Effector memory CD8-positive, alpha-beta T cell (primary cell): ENCODE measurements at places on chromosomes 4 and X.

DNA sequence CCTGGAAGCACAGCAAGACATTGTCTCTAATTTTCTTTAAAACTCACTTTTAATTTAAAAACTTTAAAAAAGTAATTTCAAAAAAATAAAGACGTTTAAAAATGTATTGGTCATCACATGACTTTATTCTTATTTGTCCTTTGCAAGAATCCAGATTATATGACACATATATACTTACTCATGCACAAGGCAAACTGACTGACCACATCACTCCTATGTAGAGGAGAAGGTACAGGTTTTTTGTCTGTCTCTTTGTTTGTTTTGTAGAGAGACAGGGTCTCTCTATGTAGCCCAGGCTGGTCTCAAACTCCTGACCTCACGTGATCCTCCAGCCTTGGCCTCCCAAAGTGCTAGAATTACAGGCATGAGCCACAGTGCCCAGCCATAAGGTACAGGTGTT is 28.6 kb downstream of the MAML3 start:
- no peak for DNase-seq
- no peaks in the 10 kb centered on the region for H3K36me3 ChIP-seq
- no peak overlapping the region for H3K27ac ChIP-seq
- peaks cover 28% of the 10 kb centered on the region for H3K27me3 ChIP-seq
- H3K4me1 ChIP-seq: no peaks in the 10 kb centered on the region

DNA sequence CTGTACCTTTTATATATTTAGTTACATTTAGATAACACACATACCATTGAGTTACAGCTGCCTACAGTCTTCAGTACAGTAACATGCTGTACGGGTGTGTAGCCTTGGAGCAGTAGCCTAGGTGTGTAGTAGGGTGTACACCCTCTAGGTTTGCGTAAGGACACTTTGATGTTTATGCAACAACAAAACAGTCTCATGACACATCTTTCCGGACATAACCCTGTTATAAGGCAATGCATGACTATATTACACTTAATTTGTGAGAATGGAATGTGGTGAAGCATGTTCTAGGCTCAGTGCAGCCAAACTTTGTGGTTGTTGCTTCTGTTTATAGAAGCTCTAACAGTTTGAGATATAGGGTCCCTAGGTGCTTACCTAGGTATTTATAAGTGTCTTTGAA is 65.4 kb downstream of the SPRY1 start:
- H3K36me3 ChIP-seq: no peaks in the 10 kb centered on the region
- H3K4me3 ChIP-seq: no peak overlapping the region
- no peak for DNase-seq
- H3K27ac ChIP-seq: no peak overlapping the region

- no peak overlapping the region for H3K27ac ChIP-seq
- no peaks in the 10 kb centered on the region for H3K36me3 ChIP-seq
- no peak for DNase-seq
- H3K27me3 ChIP-seq: no peaks in the 10 kb centered on the region
These were observed 485.1 kb downstream of the TRIML1 start for GRCh38 chr4:188624370-188624769.

DNA sequence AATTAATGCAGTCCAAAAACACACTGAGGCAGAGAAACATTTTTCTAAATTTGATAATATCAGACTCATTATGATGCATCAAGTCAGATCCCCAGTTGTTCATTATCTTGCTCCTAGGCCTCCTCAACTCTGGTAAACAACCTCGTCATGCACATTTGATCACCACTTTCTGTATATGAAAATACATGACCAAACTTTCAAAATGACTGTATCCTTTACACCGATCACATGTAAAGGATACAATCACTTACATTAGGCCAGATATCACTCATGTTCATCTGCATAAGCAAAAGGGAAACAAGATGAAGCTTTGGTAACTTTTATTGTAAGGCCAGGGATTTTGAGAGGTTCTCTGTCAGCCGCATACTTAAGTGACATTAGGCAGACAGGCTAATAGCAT is 99.4 kb upstream of the IL1RAPL1 start:
- no peaks in the 10 kb centered on the region for H3K36me3 ChIP-seq
- no peak overlapping the region for H3K27ac ChIP-seq
- no peaks in the 10 kb centered on the region for H3K4me1 ChIP-seq
- no peaks in the 10 kb centered on the region for H3K27me3 ChIP-seq
- no peak overlapping the region for H3K4me3 ChIP-seq
- DNase-seq: no peak

DNA sequence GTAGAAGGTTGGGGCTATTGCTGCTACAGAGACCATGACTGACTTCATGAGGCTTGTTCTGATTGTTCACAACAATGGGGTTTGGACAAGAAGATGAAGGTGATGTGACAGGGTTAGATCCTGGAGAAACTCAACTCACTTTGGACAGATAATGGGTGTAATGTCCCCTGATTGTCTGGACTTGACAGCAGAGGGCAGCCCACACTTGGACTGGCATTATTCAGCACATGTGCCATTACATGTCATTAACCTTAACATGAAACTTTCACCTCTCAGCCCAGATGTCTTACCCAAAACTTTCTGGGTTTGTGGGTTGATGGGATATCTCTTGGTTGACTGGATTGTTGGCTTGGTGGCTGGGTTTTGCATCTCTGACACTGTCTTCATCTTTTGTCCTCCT is 101.5 kb downstream of the MXRA5 start:
- no peaks in the 10 kb centered on the region for H3K4me1 ChIP-seq
- DNase-seq: no peak

- no peaks in the 10 kb centered on the region for H3K36me3 ChIP-seq
- H3K4me3 ChIP-seq: no peak overlapping the region
- H3K27me3 ChIP-seq: no peaks in the 10 kb centered on the region
- H3K4me1 ChIP-seq: no peaks in the 10 kb centered on the region
- DNase-seq: no peak
These were observed 2371.5 kb upstream of the TENM3 start for GRCh38 chr4:179871726-179872125.

DNA sequence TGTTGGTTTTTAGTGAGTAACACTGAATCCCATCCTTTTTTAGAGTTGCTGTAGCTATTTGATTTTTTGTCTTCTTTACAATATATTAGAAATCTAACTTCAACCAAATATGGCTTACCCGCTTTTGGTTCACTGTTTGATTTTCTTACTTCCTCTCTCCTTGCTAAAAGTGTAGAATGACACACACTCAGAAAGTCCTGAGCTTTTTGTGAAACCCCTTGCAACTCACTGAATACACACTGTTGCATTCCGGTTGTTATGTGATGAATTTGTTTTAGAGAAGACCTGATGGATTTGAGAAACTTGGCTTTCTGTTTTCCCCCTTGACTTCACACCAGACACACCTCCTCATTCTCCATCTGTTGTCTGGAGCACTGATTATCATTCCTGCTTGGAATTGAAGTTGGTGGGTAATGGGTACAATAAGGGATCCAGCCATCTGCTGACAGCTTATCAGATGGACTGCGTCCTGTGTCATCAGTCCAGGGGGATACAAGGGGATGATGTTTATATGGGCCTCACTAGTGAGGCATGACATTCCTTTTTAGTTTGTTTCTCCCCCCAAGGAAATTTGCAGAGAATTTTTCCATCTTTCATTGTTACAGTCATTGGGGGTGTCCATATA is 5.2 kb downstream of the TMEM164 start:
- no peak for DNase-seq
- peak overlapping the region; percentile 42 for H3K27ac ChIP-seq
- peaks cover 15% of the 10 kb centered on the region for H3K36me3 ChIP-seq
- peaks cover 36% of the 10 kb centered on the region for H3K4me1 ChIP-seq
- no peak overlapping the region for H3K4me3 ChIP-seq

GRCh38 chr4:190014771-190015537 is 12.1 kb downstream of the FRG2 start:
- peaks cover 8% of the 10 kb centered on the region for H3K36me3 ChIP-seq
- peak overlapping the region; percentile 75 for H3K4me3 ChIP-seq
- H3K27me3 ChIP-seq: peaks cover 80% of the 10 kb centered on the region
- H3K4me1 ChIP-seq: peaks cover 28% of the 10 kb centered on the region

- H3K36me3 ChIP-seq: no peaks in the 10 kb centered on the region
- no peak overlapping the region for H3K4me3 ChIP-seq
- H3K27me3 ChIP-seq: no peaks in the 10 kb centered on the region
- DNase-seq: no peak
These were observed 490.4 kb downstream of the CENPC start for GRCh38 chr4:67054896-67055295.

DNA sequence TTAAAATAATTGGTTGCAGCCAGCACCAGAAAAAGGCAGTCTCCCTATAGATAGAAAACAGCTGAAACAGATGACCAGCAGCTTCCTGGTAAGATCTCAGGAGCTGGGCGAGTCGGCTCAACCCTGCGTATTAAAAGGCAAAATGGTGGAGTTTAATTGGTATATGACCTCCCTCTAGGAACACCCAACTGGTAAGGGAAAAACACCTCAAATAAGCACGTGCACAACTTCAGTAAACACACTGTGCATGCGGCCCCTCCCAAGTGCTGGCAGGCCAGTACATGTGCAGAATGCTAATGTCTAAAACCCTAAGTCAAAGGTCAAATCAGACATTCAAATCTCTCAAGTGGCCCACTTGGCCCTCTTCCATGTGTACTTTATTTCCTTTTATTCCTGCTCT is 103.2 kb upstream of the PDE5A start:
- no peaks in the 10 kb centered on the region for H3K36me3 ChIP-seq
- no peak for DNase-seq
- no peaks in the 10 kb centered on the region for H3K4me1 ChIP-seq
- no peak overlapping the region for H3K4me3 ChIP-seq

DNA sequence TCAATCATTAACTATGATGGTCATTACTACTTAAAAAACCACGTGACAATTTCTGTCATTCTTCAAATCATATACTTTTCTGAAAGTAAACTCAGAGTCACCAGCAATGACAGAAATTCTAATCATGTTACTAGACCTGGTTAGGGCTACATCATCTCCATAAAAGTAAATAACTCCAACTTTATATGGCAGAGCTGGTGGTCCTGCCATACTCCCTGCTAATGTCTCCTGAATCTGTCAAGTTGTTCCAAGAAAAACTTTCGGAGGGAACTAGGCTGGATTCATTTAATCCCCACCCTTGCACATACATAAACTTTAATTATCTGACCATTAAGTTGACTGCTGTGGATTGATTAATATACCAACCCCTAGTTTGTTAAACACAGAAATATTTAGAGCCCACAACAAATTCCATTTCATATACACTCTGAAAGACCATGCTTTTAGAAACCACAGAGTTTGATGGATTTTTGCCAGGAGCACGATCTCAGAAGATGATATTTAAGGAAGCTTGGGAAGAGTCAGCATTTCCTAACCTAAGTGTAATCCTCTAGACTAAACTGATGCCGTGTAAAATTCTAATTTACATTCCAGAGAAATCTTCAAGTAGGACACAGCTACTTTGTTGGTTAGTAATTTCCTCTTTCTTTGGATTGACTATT is 577.0 kb downstream of the FAT4 start:
- no peak overlapping the region for H3K4me3 ChIP-seq
- H3K27me3 ChIP-seq: no peaks in the 10 kb centered on the region
- H3K27ac ChIP-seq: no peak overlapping the region

- no peak overlapping the region for H3K4me3 ChIP-seq
- no peaks in the 10 kb centered on the region for H3K4me1 ChIP-seq
- DNase-seq: peak; percentile 24
- no peaks in the 10 kb centered on the region for H3K36me3 ChIP-seq
- peaks cover 27% of the 10 kb centered on the region for H3K27me3 ChIP-seq
- no peak overlapping the region for H3K27ac ChIP-seq
These were observed 27.8 kb upstream of the ADH7 start for GRCh38 chr4:99462875-99463464.

DNA sequence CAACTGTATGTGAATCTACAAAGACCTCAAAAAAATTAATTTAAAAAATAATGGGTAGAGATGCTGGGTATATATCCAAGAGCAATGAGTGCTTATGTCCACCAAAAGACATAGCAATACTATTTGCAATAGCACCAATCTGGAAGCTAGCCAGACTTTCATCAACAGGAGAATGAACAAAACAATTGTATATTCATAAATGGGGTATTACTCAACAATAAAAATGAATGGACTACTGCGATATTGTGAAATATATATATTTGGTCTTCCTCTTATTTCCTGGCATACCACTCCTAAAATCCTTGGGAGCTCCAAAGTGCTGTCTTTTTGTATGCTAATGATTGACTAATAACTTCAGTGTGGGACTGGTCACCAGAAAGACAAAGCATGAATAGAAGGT is 77.5 kb downstream of the MSN start:
- H3K4me3 ChIP-seq: no peak overlapping the region
- peaks cover 38% of the 10 kb centered on the region for H3K36me3 ChIP-seq
- H3K27me3 ChIP-seq: no peaks in the 10 kb centered on the region
- peak overlapping the region; percentile 81 for H3K27ac ChIP-seq
- no peak for DNase-seq

- H3K4me1 ChIP-seq: no peaks in the 10 kb centered on the region
- H3K27ac ChIP-seq: no peak overlapping the region
- DNase-seq: no peak
These were observed 24.7 kb downstream of the RPL9 start for GRCh38 chr4:39433878-39434492.

DNA sequence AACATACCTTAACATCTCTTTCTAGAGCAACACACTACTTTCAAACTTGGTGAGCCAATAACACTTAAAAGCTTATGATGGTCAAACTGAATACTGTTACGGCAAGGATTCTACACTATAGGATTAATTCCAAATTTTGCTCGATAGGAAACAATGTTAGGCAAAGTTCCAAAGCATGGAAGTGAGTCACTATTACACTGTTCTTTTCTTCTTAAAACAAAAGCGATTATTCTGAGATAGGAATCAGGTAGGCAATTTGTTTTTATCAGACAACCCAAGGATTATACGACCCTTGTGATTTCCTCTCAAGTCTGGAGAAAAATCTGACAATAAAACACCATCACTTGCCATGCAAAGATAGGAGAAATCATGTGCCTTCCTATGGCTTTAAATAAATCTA is 81.5 kb downstream of the HUWE1 start:
- DNase-seq: no peak
- peaks cover 86% of the 10 kb centered on the region for H3K36me3 ChIP-seq
- no peak overlapping the region for H3K27ac ChIP-seq
- H3K27me3 ChIP-seq: no peaks in the 10 kb centered on the region
- no peak overlapping the region for H3K4me3 ChIP-seq
- peaks cover 3% of the 10 kb centered on the region for H3K4me1 ChIP-seq

DNA sequence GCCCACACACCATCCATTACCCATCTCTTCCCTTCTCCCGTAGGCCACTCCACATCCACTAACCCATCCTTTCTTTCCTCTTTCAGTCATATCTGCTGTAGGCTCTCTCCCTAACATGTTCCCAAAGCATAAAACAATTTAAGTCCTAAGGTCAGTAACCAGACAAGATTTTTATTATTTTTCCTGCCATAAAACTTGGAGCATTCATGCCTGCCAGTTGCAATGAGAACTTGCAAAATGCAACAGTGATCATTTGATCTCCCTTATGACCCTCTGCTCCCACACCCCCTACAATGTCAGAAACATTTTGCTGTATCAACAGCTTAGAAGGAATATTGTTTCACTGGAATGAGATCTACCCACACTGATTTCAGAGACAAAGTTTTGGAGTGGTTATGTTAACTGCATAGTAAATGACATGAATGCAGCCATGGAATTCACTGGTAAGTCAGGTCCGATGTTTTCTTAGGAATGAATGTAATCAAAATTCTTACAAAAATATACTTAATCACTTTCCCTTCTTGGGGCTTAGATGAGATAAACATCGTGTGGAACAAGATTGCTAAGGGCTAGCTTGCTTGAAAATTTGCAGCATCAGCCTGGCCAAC is 5.7 kb downstream of the NIPAL1 start:
- no peaks in the 10 kb centered on the region for H3K4me1 ChIP-seq
- no peak for DNase-seq
- no peak overlapping the region for H3K27ac ChIP-seq
- H3K4me3 ChIP-seq: no peak overlapping the region
- peaks cover 26% of the 10 kb centered on the region for H3K27me3 ChIP-seq

GRCh38 chr4:135966936-135967335 is 1565.4 kb downstream of the PCDH18 start:
- H3K27me3 ChIP-seq: no peaks in the 10 kb centered on the region
- H3K27ac ChIP-seq: no peak overlapping the region
- no peak overlapping the region for H3K4me3 ChIP-seq
